Epithelial cell of umbilical artery (primary cell): ENCODE measurements at places on chromosomes 1 and 21. TPM values are rescaled to one million over a fixed set of nuclear protein-coding genes. Genes with fewer than 3 reads are reported as not detected.

IL10 gene
- total RNA-seq: not detected in 2 replicates

LCK gene
- total RNA-seq: 0.32 TPM in 1 of 2 replicates, not detected in the other

ZNF678 gene
- 11.6 and 11.7 TPM in 2 replicates for total RNA-seq

FNDC10 gene
- total RNA-seq: 0.15 and 0.65 TPM in 2 replicates

ELF3 gene
- total RNA-seq: 0.30 and 0.32 TPM in 2 replicates

TRIM67 gene
- not detected in 2 replicates for total RNA-seq

CLCA4 gene
- total RNA-seq: not detected in 2 replicates

CNR2 gene
- not detected in 2 replicates for total RNA-seq

MTMR11 gene
- 3.9 and 4.9 TPM in 2 replicates for total RNA-seq

MEX3A gene
- 4.7 and 5.8 TPM in 2 replicates for total RNA-seq

MXRA8 gene
- 1.6 and 2.1 TPM in 2 replicates for total RNA-seq

PTAFR gene
- under 0.01 TPM in 2 replicates for total RNA-seq

NMNAT2 gene
- total RNA-seq: under 0.01 and 2.9 TPM in 2 replicates

KLF17 gene
- not detected in 2 replicates for total RNA-seq

RBP7 gene
- not detected in 2 replicates for total RNA-seq

RIMKLA gene
- under 0.01 TPM in 2 replicates for total RNA-seq

MROH9 gene
- not detected in 2 replicates for total RNA-seq

DPT gene
- total RNA-seq: not detected in 2 replicates
